Large intestine (tissue), 12 donors: ENCODE measurements at places on chromosomes 4 and X.

DNA sequence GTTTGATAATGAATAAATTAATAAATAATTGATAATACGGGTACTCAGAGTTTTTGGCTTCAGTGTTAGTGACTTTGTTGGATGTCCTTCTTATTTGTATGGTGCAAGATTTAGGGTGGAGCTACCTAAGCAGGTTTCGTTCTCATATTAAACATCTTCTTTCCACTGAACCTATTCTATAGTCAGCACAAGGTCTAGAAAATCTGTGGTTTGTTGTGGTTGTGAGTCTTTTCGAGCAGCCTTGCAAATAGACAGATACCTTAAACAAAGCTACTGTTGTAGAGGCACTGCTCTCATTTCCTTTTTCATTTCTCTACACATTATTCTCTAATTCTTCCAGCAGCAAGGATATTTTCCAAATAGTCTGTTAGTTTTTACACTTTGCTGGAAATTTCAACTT is 38.1 kb upstream of the SPANXD start:
- no peak for DNase-seq

DNA sequence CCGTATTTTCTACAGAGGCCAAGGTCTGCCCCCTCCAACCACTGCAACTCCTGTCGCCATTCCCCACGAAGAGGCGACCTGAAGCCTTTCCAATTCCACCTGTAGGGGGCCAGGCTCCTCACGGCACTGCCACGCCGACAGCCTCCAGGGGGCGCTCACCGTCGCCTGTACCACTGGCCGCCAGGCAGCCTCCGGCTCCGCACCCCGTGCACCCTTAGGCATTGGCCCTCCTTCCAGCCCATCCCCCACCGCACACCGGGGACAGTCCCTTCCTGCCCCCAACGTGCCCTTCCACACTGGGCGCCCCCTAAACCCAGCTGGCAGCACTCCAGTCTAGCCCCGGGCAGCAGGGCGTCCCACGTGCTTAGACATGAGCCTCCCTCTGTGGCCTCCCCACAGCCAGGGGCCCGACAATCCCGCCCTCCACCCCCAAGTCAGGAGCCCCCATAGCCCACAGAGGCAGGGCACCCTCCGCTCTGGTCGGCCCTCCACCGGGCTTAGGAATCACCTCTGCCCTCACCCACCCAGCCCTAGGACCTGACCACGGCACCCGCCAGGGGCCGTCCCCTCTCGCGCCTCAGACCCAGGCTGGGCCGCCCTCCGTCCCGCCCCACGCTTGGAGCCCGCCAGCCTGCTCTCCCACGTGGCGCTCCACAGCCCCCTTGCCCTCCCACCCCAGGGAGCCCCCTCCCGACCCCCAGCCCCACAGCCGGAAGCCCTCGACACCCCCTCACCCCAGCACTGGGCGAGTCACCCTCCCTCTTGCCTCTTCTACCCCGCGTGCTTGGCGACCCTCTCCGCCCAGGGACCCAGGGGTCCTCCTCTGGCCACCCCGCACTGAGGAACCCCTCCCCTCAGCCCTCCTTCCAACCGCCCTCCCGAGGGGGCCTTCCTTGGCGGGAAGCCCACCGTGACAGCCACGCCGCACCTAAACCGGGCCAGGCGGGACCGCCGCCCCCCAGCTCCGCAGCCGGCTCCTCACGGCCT is 711 bp downstream of the PNMA6E start:
- no peak for DNase-seq

DNA sequence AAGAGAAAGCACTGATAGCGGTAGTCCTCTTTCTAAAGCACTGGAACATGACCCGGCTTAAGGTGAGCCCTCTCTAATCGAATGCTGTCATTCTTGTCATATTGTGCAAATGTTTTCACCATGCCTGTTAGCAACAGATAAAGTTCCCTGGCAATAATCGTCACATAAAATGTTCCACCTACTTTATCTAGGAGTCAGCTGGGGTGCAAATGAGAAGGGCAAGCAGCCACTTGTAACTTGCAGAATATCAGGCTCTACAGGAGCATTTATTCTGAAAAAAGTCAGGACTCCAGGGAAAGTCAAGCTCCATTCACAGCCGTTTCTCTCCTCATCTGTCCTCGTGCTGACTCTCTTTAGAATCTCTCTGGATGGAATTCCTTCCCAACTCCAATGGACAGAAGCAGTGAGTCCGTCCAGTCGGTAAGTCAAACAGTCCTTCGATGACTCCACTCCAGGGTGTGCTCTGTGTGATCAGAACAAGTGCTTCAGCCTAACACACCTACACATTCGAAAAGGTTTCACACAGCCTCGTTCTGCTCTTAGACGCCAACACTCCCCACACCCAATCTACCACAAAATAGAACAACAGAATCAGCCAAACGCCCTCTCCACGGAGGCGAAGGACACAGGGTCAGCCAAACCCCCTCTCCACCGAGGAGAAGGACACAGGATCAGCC is 101.7 kb upstream of the FRG1 start:
- DNase-seq = no peak

GRCh38 chr4:166459621-166460020 is 586.6 kb downstream of the TLL1 start:
- DNase-seq = no peak

GRCh38 chrX:74536832-74537371 is 77.5 kb downstream of the RLIM start:
- no peak for DNase-seq

DNA sequence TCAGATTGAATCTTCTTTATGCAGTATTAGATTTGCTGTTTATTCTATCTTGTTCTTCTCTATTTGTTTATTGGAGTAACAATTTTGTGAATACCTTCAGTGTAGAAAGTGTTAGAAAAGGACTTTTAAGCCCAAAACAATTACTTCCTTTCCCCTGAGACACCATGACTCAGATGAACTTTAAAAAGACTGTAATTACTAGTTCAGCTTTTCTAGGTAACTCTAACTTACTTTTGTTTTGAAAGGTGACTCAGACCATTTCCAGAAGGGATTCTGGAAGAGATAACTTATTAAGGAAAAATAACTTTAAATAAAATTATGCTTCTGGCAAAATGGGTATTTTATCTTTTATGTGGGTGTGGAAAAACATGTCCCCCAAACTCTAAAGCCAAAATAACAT is 561.5 kb upstream of the PCDH10 start:
- DNase-seq = no peak

- DNase-seq = no peak
Observed at GRCh38 chrX:5449323-5449722, 779.3 kb downstream of the NLGN4X start.

DNA sequence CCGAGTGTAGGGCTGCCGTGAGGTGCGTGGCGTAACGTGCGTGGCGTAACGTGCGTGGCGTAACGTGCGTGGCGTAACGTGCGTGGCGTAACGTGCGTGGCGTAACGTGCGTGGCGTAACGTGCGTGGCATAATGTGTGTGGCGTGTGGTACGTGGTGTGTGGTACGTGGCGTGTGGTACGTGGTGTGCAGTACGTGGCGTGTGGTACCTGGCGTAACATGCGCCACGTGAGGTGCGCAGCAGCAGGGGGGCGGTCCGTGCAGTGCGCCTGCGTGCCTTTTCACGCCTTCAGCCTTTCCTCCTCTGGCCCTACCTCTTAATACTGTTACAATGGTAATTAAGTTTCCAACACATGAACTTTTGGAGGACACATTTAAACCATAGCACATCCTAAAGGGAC is at the start of gene TFDP3:
Gene TFDP3 (minus strand): TSS at position 26 of the 400 bp plus-strand sequence. CDS start 95 bp downstream, outside the sequence.
- DNase-seq = no peak

GRCh38 chr4:11480683-11481082 is 52.0 kb upstream of the HS3ST1 start:
- no peak for DNase-seq

DNA sequence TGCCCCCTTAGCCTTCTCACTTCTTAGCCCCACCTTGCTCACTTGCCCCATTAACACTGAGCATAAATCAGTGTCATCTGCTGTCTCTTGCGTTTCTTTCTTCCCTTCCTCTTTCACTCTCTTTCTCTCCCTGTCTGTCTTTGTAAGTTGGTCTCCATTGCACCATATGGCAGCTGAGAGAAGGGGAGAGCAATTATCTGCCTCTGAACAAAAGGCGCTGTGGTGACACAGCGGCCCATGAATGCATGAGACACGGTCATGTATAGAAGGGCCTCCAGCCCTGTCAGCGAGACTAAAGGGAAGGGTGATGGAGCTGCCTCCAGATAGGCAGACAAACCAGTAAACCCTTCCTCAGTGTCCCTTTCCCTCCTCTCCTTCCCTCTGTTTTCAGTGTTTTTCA is 88.8 kb upstream of the PCDH18 start:
- no peak for DNase-seq

- no peak for DNase-seq
Observed at GRCh38 chrX:6363188-6363587, 134.5 kb upstream of the NLGN4X start.

- DNase-seq = no peak
Observed at GRCh38 chrX:146863566-146863965, 49.0 kb upstream of the CXorf51A start.

- no peak for DNase-seq
Observed at GRCh38 chrX:100680756-100681155, 36.8 kb downstream of the SRPX2 start.

- DNase-seq = no peak
Observed at GRCh38 chrX:11541510-11541909, 124.2 kb downstream of the ARHGAP6 start.

DNA sequence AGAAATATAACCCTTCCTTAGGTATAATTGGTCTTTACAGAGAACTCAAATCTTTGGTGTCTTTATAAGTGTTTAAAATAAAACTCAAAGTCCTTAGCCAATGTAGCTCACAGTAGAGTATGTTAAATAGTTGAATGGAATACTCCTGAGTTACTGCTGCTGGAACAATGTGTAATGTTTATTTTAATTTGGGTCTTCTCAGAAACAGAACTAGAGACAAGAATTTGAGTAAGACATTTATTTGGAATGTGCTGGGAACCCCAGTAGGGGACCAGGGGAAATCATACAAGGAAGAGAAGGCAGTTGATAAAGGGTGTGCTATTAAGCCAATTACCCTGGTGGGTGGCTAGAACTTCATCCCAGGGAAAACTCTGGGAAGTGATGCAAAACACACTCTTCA is 240.4 kb upstream of the LDB2 start:
- DNase-seq = no peak

- peak; percentile 10 for DNase-seq
Observed at GRCh38 chrX:14616836-14617235, 87.5 kb downstream of the GLRA2 start.

DNA sequence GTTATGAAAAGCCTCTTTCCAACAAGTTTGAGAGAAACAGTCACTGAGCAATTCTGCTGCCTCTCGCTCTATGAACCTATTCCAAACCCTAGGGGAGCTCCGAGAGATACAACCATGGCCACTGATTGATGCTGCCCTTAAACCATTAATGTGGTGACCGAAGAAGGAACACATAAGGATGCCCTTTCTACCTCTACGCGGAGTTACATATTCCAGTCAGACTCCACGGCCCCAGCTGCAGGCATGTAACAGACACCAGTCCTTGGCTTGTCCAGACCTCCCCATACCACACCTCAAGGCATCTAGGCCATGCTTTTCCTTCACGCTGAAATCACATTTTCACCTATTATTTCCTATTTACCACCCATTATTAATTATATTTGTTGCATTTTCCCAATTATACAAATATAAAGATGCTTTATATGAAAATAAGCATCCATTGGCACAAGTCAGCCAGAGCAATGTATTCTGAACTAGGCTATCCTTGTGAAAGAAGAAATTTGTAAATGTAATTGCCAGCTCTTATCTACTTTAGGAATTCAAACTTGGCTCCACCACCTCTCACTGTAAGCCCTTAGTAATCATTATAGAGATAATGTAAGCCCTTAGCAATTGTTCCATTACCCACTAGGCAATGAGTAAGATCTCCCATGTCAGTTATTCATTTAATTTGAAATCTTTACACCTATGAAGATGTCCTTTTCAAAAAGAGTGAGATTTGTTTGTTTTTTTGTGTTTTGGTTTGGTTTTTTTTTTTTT is 338.4 kb downstream of the NR3C2 start:
- no peak for DNase-seq

DNA sequence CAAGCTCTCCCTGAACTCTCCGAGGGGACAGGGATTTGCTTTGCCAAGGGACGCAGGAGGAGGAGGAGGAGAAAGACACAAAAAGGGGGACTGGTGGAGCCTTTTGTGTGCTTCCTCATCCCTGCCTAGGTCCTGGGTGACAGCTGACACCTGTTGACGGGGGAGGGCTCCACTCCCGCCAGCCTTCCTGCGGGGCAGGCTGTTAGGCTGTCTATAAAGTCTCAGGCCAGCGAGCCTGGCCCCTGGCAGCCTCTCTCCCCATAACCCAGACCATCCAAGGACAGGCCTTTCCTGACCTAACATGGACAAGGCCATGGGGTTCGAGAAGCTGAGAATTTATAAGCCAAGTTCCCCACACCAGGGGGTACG is 832 bp upstream of the EVC2 start:
- no peak for DNase-seq

- DNase-seq = no peak
Observed at GRCh38 chr4:73706811-73707210, 33.6 kb upstream of the CXCL8 start.

DNA sequence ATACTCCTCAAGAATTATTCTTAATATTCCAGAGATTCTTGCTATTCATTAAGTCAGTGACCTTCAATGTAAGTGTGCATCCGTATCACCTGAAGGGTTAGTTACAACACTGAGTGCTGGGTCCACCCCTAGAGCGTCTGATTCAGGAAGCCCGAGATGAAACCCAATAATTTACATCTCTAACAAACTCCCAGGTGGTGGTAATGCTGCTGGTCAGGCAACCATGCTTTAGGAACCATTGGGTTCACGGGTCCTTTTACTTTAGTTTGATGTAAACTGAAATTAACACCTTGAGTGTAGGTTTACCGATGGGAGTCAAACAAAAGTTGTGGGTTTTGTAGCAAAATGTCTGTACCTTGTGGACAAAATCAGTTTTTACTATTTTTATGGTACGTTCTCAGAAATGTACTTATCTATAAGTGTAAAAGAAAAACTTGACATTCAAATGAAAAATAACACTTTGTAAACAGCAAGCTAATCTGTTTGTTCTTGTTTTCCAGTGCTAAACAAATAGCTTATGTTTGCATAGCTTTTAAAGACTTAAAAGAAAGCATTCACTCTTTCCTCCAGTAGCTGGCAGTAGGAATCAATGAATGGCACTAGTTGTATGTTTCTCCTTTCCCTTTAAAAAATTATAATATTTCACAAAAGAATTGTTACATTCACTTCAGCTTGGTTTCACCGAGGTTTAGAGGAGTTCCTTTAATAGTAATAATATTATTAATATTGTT is 32.7 kb downstream of the ACE2 start:
- no peak for DNase-seq

- no peak for DNase-seq
Observed at GRCh38 chrX:41240509-41240908, 93.5 kb upstream of the DDX3X start.

GRCh38 chr4:165204462-165204830 is 2.9 kb upstream of the KLHL2 start:
- no peak for DNase-seq

- no peak for DNase-seq
Observed at GRCh38 chr4:2793586-2794485, 951 bp downstream of the SH3BP2 start.

GRCh38 chr4:37909332-37910090 is 18.6 kb downstream of the TBC1D1 start:
- DNase-seq = no peak

- DNase-seq = no peak
Observed at GRCh38 chr4:87555773-87556619, 26.8 kb upstream of the SPARCL1 start.
